Esophagus squamous epithelium (tissue), 5 donors: ENCODE measurements at places on chromosomes 3 and 15.

GRCh38 chr3:185402561-185402960 lies 39.6 kb downstream of the MAP3K13 start:
- no peak for DNase-seq

GRCh38 chr3:47669026-47669749 lies 90.5 kb upstream of the CSPG5 start:
- no peak for DNase-seq

DNA sequence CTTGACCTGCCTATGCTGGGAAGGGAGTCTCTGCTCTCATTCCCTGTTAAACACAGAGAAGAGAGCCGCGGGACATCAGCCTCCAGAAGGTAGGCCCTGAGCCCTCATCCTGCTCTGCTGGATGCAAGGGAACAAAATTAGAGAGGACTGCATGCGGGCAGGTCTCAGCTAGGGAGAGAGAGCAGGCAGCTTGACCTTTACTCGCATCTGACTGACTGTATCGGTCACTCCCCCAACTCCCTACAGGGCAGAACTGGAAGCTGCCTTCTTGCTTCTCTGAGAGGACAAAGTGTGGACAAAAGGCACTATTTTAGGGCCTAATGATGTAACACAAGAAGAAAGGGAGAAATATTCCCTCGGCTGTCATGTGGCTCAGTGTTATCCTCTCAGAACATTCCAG lies 38.7 kb upstream of the ATOSA start:
- DNase-seq: no peak

- no peak for DNase-seq
Observed at GRCh38 chr3:75061806-75062205, 447.3 kb upstream of the CNTN3 start.

DNA sequence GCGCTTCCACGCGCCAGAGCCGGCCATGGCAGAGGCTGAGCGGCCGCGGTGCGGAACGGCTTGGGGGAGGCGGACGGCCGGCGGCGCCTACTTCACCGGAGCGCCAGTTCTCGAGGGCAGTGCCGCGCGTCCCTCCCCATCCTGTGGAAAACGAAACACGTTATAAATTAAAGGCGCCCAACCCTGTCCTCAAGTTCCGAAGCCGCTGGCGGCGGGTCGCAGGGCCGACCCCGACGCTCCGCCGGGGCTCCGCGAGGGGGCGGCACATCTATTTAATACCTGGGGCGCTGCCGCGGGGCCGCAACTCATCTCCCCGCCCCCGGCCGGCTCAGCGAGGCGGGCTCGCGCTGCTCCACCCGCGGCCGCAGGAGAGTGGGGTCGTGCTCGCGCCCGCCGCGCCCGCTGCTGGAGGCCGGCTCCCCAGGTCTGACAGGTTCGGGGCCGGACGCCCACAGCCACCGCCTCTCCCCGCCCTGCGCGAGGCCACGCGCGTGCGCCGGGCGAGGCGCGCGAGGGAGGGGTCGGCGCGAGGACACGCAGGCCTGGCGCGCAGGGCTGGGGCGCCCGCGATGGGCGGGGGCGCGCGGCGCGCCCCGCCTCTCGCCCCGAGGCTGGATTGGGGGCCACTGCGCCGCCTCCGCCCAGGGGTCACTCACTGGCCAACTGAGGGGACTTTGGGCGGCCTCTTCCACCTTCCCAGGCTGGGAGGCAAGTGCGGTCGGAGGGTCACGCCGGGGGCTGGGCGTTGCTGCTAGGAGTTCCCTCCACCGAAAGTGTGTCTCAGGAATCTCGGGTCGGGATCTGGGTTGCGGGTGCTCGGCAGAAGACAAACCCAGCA lies at the start of gene SLC30A4:
TSS of gene SLC30A4 (minus strand) at position 428 of the 838 bp plus-strand sequence. CDS start at position 27, 401 bp downstream.
- no peak for DNase-seq

DNA sequence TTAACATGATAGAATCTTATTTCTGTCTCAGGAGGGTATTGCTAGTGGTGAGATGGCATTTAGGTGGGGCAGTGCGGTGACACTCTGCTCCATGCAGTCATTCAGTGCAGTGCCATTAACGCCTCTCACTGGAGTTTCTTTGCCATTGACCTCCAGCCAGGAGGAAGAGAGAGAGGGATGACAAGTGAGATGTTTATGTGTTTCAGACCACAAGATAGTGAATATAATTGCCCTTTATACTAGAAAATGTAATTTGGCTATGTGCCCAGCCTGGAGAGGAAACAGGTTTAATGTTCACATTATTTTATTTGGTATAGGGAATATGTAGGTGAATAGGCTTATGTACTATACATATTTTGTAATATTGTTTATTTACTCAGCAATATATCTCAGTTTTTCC lies 84.5 kb downstream of the ZIC1 start:
- DNase-seq: no peak

DNA sequence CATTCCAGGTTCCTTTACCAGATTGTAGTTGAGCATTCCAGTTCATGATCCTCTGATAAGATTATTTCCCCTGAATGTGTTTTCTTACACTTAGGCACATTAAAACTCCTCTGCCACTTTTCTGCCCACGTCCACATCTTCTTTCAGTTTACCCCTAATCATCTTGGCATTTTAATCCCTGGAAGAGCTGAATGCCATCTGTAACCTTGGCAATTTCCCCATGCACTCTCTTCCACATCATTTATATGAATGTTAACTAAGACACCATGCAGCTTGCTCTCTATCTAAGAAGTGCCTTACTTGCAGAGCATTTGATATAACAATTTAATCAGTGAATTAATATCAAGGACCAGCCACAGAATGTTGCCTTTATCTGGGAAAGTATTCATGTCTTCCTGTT lies 25.8 kb downstream of the TIMP4 start:
- DNase-seq: no peak

GRCh38 chr3:15601046-15601398 lies 347 bp downstream of the HACL1 start:
- no peak for DNase-seq

DNA sequence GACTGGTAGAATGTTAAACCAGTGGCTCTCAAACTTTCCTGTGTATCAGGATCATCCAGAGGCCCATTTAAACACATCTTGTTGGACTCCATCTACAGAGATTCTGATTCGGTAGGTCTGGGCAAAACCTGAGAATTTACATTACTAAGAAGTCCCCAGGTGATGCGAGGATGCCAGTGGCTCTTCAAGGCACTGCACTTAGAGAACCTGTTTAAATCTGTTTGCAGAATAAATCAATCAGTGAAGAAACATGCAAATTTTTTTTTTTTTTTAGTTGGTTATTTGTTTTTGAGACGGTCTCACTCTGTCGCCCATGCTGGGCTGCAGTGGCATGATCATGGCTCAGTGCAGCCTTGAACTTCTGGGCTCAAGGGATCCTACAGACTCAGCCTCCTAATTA lies 117.7 kb upstream of the WNT5A start:
- no peak for DNase-seq

DNA sequence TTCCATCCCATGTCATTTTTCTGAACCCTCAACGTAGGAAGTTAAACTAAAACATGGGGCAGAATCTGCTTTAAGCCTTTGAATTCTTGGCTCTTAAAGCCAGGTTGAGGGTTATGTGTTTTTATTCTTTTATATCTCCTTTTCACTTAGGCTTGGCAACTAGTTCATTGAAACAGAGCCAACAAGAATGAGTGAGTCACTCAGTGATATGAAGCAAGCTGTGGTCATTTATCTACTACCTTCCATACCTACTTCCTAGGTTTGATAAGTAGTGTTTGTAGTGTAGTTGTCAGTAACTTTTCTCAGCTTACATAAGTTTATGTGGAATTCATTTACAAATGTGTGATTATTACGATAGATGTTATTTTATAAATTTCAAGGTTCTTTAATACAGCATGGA lies 67.4 kb downstream of the SNRPN start:
- no peak for DNase-seq

DNA sequence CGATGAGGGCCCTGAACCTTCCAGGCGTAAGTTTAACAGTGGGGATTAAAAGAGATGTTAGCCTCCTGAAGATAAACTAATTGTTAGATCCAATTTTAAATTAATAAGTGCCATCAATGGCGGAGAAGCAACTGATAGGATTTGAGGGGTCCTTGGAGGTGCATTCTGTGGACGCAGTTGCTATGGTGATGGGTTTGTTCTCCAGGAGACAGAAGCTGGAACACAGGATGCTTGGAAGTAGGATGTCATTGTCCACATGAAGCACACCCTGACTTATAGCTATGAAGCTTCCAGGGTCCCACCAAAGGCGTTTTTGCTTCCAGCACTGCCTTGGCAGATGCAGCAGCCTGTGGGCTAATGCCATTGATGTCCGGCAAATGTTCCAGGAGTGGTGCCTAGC lies 331.0 kb upstream of the IL12A start:
- no peak for DNase-seq

DNA sequence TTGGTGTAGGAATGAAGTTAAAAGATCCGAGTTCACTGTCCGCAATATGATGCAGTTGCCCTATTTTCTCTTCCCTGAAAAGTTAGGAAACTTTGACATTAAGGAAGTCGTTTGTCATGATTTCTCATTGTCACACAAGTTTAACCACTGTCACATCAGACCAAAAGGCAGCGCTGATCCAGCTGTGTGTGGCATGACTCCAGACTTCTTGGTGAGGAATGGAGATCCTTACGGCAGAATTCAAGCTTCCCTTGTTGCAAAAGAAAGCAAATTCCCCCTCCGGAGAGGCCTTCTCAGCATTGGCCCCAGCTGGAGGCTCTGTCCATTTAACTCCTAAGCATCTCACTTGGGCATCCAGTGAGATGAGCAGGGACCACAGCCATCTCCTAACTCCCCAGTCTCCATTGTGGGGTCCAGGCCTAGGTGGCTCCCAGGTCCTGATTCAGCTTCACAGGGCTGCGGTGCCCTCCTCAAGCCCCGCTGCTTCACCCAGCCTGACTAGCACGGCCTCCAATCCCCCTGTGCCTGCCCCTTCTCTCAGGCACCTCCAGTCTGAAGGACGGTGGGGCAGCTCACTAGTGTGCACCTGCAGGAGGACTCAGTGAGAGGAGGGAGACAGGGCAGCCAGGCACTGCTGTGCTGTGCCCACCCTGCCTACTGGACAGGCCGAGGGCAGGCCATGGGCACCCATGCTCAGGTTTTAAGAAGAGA lies 159.5 kb downstream of the CHSY1 start:
- DNase-seq: no peak

DNA sequence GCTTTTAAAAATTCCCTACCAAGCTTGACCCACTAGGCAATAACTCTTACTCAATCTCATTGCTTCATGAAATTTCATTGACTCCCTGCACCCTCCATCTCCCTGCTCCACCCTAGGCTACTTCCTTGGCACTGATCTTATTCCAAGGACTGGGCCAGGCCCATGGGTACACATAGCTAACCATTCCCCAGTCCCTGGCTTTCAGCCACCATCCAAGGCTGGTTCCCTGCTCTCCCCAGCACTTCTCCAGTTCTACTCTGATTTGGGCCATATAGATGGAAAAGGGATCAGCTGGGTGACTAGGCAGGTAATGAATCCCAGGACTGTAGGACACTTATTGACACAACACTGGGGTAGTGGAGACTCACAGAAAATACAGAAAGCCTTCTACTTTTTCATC lies 88.1 kb upstream of the NEO1 start:
- DNase-seq: no peak

GRCh38 chr3:73222126-73222525 lies 160.7 kb downstream of the EBLN2 start:
- DNase-seq: no peak

GRCh38 chr3:30011237-30011803 lies 595.1 kb upstream of the TGFBR2 start:
- no peak for DNase-seq

DNA sequence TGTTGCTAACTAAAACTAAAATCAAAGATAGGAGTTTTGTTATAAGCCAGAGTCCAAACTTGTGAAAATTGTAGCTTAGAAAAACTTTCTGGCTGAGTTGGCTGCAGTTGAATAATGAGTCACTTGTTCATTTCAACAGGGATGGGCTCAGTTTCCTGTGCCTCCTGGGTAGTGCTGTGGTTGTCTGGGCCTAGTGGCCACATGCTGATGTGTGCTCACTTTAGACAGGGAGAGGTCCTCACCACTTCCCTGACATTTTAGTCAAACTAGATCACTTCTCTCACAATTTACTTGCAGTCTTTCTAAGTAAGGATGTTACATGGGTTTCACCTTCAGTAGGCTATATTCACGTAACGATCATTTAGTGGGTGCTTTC lies 6.3 kb upstream of the UBE2Q2 start:
- DNase-seq: no peak

- DNase-seq: no peak
Observed at GRCh38 chr3:140134231-140134965, 199.4 kb downstream of the CLSTN2 start.

DNA sequence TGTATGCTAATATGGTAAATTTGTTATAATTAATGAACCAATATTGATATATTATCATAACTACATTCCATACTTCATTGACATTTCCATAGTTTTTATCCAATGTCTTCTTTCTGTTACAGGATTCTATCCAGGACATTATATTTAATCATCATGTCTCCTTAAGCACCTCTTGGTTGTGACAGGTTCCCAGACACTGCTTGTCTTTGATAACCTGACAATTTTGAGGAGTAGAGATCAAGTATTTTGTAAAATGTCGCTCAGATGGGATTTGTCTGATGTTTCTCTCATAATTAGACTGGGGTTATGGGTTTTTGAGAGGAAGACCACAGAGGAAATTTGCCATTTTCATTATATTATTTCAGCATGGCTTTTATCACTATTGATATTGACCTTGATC lies 317.4 kb downstream of the PLOD2 start:
- DNase-seq: no peak

DNA sequence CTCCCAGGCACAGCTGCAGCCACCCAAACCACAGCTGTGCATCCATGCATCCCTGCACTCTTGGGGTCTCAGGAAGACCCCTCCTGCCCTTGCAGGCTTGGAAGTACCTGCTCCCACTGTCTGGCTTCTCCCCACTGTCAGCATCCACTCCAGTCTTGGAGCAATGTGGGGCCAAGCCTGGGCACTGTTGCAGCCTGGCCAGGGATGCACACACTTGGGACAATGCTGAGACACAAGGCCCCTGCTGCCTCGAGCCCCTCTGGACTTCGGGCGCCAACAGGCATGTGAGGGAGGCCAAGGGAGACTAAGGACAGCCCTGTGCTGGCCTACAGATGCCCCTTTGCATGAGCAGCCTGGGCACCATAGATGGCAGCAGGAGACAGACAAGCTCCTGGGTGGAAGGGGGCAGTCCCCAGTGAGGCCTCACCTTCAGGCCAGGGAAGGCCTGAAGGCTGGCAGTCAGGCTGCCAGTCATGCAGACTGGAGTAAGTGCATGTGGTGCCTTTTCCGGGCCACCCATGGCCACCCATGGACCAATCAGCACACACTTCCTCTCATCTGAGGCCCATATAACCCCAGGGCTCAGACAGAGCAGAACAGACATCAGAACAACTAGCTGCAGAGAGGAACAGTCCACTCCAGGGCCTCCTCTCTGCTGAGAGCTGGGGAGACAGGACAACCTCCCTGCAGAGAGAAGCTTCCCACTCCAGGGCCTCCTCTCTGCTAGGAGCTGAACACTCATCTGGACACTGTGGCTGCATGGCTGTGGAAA lies 219.0 kb downstream of the VGLL3 start:
- DNase-seq: no peak
